Aorta (tissue), 5 donors: ENCODE measurements at places on chromosomes 6 and 20.

- no peak for DNase-seq
These were observed 531.2 kb downstream of the TFAP2B start for GRCh38 chr6:51349857-51350256.

- DNase-seq, result no peak
These were observed 7.1 kb downstream of the XKR7 start for GRCh38 chr20:31974951-31975487.

- DNase-seq, result no peak
These were observed 4.9 kb downstream of the PREP start for GRCh38 chr6:105397987-105398386.

GRCh38 chr6:71284785-71285184, 3.8 kb upstream of the OGFRL1 start:
- DNase-seq, result no peak

DNA sequence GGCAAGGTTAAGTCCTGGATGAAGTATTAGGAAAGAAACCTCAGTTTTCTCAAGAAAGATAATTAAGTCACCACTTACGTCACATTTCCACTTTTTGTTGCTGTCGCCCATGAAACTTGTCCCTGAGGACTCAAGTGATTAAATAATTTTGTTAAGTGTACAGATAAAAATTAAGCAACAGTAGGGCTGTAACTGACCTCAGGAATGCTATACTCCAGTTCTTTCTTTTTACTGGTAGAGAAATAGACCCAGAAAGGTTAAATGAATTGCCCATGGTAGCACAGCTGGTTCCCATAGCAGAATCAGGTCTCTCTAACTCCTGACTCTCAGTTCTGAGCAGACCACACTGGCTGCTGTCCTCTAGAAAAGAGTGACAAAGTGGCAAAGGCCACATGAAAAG, 54.5 kb downstream of the CLIC5 start:
- DNase-seq, result no peak
